ENCODE measurements at places on chromosomes 2 and 18.

DNA sequence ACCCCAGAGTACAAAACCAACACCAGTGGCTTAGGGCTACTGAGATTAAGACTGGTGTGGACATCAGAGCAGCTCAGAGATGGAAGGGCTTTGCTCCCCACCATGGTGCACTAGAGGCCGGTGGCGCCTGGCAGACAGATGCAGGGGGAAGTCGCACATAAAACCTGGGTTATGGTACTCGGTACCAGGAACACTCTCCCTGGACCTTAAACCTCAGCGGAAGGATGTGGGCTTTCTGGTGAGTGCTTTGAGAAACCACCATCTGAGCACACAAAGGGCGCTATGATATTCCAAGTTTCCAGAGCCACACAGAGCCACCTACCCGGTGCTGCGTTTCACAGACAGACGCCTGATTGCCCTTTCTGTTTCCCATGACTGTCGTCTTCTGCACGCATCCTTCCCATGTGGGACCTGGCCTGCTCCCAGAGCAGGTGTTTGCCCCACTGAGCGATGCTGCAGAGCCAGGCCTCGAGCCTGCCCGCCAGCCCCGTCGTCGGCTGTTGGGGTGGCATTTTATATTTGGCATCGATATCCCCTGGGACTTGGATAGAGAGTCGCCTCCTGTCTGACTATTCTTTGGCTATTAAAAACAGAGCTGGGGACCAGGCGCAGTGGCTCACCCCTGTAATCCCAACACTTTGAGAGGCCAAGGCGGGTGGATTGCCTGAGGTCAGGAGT is 89.5 kb upstream of the ODC1 start:
- no peak for DNase-seq

DNA sequence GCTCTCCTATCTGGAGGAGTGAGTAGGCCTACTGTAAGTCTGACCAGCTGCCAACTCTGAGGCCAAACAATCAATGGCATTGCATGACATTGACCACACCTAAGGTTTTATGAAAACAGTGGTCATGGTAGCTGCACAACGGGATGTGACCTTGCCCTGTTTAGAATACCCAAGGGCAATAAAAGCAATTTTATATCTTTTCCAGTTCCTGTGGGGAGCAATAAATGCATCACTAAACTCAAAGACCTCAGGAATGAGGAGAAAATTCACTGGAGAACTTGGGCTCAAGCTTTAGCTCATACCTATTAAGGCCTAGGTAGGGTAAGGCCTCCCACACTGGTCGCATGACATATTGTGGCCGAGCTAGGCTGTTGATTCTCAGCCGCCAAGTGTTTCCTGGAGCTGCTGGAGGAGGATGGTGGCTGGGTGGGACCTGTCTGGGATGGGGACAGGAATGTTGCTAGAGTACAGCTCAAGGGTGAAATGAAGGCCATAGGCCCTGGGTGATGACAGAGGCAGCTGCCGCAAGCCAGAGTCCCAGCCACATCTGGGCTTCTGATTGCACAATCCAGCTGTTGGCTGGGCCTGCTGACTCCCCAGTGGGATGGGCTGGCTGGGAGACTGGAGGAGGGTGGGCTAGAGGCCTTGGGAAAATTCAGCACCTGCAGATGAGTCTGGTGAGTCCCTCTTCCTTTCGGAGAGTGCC is 313.7 kb downstream of the CYP26B1 start:
- DNase-seq: peak; percentile 74

DNA sequence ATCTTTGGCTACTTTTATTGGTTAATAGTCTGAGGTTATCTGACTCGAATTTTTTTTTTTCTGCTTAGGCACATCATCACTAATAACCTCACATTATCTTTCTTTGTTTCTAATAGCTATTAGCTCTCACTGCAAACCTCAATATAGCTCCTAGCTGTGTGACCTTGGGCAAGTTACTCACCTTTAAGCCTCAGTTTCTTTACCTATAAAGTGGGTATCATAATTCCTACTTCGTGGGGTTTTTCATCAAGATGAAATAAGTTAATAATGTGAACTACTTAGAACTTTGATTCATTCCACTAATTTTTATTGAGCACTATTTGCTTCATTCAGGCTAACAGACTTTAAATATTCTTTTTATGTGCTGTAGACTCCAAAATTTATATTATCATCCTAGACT is 55.5 kb downstream of the AGPS start:
- no peak for DNase-seq

GRCh38 chr2:100809506-100809905 is 10.4 kb upstream of the NPAS2 start:
- DNase-seq: no peak

DNA sequence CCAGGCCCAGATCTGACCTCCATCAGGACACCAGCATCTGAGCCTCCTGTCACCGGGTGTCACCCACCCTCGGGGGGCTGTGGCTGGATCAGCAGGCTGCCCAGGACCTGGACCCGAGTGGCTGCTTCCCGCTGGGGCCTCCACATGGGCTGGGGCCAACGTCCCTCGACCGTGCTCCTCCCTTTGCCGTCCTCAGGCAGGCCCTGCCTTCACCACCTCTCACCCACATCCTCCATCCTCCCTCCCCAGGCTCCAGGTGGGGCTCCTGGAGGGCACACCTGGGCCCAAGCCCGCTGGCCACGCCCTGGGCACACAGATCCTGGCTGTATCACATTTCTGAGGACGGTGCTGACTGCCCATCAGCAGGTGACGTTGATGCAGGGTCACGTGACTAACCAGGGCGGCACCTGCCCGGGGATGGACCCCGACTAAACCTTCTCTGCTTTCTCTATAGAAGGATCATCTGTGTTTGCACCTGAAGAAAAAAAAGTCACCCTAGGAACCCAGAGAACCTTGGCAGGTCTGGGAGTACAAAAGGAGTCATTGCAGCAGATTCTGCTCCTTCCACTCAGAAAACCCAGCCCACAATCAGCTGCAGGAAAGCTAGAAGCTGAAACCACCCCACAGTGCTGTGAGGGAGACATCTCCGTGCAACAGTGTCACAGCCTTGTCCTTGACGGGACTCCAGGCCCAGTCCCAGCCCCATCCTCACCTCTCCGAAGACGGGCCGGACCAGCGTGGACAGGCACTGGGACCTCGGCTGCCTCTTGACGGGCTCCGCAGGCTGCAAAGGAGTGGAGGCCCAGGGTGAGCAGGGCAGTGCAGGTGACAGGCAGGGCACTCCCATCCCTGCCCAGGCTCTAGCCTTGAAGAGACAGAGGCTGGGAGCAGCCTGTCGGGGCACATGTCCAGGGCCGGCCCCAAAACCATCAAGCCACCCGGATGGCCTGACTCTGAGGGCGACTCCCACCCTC is 11.2 kb downstream of the STK25 start:
- no peak for DNase-seq

DNA sequence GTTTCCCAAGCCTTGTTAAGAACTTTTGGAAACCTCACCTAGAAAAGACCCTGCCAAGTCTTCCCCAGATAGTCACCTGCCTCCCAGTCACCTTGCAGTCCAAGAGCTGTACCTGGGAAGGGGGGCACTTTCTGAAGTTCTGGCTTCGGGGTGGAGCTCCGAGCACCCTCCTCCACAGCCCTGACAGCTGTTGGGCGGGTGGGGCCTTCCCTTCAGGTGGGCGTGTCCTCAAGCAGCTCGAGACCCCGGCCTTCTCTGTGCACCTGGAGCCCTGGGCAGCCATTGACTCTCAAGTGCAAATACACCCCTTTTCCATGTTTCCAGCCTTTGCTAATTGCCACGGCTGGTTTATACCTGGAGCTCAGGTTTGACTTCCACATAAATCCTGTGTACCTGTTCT is 37.0 kb upstream of the IGFBP5 start:
- DNase-seq: no peak

DNA sequence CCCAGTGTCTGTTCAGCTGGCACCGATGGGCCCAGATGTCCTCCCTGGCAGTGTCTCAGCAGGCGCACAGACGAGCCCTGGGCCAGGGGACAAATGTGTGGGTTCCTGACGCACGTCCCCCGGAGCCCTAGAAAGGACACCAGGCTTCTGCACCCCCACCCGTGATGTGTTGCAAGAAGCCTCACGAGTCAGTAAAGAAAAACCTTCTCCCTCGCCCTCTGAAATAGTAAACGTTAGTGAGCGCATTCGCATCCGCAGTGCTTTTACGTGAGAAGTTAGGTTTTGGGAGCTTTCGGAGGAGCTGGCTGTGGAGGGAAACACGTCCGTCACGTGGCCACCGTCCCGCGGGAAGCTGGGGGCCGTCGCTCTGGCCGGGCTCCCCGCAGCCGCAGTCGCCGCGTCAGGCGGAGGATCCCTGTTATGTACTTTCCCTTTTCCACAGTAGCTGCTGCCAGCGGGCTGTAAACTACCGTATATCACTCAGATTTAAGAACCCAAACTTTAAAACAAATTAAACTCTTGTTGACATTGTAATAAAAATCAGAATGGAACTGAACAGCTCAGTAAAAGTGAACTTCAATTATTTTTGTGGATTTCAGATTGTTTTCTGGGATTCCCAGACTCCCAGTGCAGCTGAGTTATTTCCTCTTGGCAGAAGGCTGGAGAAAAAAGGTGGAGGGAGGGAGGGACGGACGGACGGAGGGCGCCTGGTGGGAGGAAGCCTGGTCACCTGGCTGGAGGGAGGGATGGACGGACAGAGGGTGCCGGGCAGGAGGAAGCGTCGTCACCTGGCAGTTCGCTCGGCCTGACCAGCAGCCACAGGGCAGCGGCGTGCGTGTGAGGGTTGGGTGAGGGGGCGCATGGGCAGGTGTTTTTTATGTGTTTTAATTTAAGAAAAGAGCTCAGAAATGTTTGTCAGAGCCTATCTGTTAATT is 112.1 kb downstream of the NFATC1 start:
- peak; percentile 91 for DNase-seq

DNA sequence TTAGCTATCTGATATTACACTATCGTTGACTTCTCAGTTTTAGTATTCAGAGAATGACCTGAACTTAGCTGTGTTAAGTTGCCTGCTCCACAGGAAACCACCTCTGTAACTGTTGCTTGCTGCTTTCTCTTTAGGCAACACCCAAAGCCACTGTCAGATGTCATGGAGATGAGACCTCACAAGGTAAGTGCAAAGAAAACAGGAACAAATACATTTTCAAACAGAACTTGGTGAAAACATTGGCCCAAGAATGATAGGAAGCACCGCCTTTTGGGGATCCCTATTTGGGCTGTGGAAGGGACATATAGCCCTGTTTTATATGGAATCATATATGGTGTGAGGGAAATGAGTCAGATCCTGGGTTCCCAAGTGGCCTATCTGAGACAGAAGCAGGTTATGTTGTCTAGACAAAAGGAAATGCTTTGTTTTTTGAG is 143.4 kb downstream of the UBE2E3 start:
- DNase-seq: no peak

DNA sequence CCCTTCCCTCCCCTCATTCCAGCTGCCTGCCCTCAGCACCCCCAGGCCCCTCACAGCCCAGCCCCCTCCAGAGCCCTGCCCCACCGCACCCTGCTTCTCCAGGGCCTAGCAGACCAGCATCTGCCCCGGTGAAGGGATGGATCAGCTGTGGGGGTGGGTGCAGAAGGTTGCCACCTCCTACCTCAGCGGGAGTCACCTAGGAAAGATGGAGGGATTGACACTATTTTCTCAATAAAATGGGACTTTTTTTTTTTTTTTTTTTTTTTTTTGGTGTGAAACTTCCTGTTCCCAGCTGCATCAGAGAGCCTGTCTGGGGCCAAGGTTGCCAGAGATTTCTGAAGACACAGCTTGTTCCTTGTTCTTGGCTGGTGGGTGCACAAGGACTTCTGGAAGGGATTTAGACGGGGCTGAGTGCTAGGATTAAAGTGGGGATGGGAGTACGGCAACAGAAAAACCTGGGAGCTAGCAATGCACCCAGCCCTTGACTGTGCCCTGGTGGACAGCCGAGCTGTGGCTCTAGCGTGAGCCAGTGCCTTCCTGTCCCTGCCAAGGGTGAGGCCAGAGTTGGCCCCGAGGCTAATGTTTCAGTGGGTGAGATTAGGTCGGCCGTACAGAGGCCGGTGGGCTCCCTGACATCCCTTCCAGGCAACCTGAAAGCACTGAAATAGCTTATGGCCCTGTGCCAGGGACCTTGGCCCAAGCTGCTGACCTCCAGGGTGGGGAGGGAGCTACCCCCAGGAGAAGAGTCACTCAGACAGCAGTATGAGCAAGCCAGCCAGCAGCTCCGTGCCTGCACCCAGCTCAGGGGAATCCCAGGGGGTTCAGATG is 4.6 kb downstream of the B3GNT7 start:
- peak; percentile 68 for DNase-seq

DNA sequence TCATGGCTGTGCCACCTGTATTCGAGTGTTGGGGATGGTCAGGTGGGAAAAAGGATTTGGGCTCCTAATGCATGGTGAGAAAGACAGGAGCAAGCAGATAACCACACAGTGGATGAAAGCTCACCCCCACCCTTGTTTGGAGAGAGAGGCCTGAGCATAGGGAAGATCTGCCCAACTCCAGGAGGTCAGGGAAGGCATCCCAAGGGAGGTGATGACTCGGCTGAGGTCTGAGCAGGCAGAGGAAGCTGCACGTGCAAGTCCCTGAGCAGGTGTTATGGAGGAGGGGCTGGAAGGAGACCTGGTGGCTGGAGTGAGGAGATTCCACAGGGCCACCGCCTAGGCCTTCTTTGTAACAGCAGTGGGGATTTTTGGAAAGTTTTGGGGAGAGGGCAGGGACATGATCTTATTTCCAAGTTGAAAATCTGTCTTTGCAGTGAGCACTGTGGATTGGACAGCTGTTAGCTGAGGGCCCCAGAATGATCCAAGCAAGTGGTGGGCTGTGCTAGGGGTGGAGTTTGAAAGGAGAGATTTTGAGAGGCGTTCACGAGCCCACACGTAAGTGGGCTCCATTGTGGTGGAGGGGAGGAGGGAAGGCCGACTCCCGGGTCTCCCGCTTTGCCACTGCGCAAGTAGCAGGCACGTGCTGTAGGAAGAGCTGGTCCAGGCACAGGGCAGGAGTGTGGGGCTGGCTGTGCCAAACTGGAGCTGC is 228.5 kb downstream of the GLI2 start:
- no peak for DNase-seq

- no peak for DNase-seq
These were observed 578 bp upstream of the ACKR3 start for GRCh38 chr2:236568922-236569572.

GRCh38 chr2:25303633-25304236 is 38.0 kb downstream of the DNMT3A start:
- DNase-seq: no peak

GRCh38 chr2:27304488-27305240 is 3.6 kb downstream of the UCN start:
- no peak for DNase-seq

DNA sequence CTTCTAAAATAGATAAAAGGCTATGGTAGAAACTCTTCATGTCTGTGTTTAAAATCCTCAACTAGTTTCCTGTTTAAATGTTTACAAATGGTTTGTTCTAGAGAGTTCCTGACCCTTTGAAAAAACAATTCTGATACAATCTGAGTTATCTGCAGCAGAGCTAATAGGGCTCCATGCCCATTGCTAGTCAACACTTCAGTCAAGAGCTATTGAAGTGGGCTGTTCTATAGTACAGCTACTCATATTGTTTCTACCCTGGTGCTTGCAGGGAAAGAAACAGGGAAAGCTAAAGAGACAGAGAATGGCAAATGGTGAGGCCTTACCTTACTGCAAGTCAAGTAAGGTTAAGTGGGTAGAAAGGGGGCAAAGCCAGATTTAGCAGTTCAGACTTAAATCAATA is 112.3 kb upstream of the CAVIN2 start:
- no peak for DNase-seq

GRCh38 chr18:40452599-40452998 is 1502.4 kb upstream of the PIK3C3 start:
- no peak for DNase-seq

- DNase-seq: no peak
These were observed 218.8 kb downstream of the AGPS start for GRCh38 chr2:177611310-177611886.

GRCh38 chr2:118473846-118474540 is 373.5 kb downstream of the EN1 start:
- no peak for DNase-seq

Data from AG20443 (cell line).